ENCODE measurements at places on chromosomes 4 and X.

DNA sequence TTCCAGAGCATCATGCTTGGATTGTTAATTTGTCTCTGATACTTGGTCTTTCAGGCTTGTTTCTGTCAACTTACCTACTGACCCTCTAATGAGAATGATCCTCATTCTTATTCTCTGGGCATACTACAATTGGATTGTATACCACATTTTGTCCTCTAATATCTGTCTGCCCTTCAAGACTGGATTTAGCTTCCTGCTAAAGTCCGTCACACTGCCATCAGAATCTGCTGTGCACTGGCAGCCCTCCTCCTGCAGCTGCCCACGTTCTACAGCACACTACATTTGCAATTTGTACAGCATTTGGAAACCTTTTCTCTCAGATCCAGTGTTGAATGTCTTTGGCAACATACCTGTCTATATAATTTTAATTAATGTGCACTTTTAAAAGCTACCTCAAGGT is 183.1 kb downstream of the ZNF330 start:
- DNase-seq: no peak

DNA sequence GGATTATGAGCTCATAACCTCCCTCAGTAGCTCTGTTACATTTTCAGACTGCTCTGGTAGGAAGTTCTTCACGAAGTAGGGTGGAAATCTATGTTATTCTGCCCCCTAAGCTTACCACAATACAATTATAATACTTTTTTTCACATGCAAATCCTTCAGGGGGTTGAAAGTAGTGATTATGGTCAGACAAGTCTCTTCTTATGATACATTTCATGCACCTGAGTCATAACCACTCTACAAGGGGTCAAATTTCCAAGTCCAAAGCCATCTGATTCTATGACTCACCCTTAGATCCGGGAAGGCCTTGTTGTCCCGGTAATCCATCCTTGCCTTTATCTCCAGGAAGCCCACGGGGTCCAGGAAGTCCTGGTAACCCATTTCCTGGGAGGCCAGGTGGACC is 95.2 kb downstream of the ATG4A start:
- DNase-seq: no peak

DNA sequence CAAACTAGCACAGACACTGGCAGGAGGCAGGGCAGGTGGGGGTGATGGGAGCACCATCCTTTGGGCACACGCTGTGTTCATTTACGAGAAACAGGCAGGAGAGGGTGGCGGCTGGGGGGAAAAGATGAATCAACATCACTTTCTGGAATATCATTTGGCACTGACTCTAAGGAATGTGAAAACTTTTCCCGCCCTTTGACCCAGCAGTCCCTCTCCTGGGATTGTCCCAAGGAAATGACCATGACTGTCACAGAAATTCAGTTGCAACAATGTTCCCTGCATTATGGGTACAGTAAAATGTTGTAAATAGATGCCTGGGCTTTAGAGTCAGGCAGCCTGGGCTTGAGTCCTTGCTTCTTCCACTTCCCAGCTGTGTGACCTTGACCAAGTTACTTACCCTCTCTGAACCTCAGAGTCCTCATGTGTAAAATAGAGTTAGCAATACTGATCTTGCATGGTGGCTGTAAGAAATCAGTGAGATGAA is 58.6 kb downstream of the ABLIM2 start:
- DNase-seq: no peak

- DNase-seq: no peak
Observed at GRCh38 chr4:16443504-16444088, 217.3 kb upstream of the TAPT1 start.

DNA sequence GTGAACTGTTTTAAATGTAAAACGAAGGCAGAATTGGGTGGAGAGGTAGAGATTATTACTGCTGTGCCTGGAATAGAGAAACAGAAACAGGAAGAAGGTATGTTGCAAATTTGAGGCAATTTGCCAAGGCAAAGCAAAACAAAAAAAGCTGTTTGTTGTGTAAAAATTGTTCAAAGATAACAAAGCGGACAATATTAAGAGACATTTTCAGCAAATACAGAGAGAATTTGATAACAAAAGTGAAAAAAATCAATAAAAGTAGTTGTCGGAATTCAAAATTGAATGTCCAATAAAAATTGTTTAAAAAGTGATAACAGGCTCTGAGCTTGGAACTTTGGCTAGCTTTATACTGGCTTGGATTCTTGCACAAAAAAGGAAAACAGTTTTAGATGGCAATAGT is 14.4 kb upstream of the SMS start:
- DNase-seq: no peak

DNA sequence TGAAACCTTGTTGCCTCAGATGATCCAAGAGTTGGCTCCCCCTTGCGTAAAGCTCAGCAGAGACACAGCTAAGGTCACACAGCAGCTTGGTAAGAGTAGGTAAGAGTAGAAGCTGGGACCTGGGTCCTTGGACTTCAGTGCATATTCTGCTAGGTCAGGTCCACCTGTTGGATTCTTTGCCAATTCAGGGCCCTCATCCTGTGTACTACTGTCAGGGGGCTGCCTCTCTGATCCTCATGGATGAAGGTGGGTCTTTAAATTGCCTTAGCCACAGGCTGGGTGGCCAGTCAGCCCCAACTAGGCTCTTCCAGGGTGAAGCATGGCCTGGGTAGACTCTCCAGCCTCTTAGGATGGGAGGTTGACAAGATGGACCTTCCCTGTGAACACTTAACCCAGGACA is 155.8 kb downstream of the AMMECR1 start:
- DNase-seq: no peak

Data from activated T-helper 9 cell treated with anti-CD3 and anti-CD28 coated beads, Interleukin-2, amount 50 U/mL, for 16 hours (primary cell).